ENCODE measurements at places on chromosomes 16 and 17. TPM values are rescaled to one million over a fixed set of nuclear protein-coding genes. Genes with fewer than 3 reads are reported as not detected.

The ZSCAN10 gene
- not detected for total RNA-seq

The SERPINF2 gene
- 48.9 TPM for total RNA-seq

The CD300LF gene
- total RNA-seq, result not detected

The CA4 gene
- not detected for total RNA-seq

The C1QL1 gene
- 2.2 TPM for total RNA-seq

The ALOX12B gene
- 0.25 TPM for total RNA-seq

The OR3A3 gene
- not detected for total RNA-seq

The KRT40 gene
- total RNA-seq, result not detected

The ZDHHC1 gene
- 9.6 TPM for total RNA-seq

The KRTAP4-4 gene
- total RNA-seq, result not detected

The CCL13 gene
- total RNA-seq, result not detected

The SLC16A6 gene
- not detected for total RNA-seq

The KCNG4 gene
- not detected for total RNA-seq

The NAE1 gene
- 58.3 TPM for total RNA-seq

The VTN gene
- 0.13 TPM for total RNA-seq

The KRTAP4-6 gene
- not detected for total RNA-seq

The TPSAB1 gene
- not detected for total RNA-seq

The LPO gene
- total RNA-seq, result not detected

The KRT20 gene
- total RNA-seq, result under 0.01 TPM

The REXO5 gene
- total RNA-seq, result 4.9 TPM

The RPGRIP1L gene
- 4.9 TPM for total RNA-seq

The KRTAP9-2 gene
- not detected for total RNA-seq

The BCAR1 gene
- 190 TPM for total RNA-seq

The MPP3 gene
- 6.0 TPM for total RNA-seq

The ARSG gene
- total RNA-seq, result 1.3 TPM

The SPATA32 gene
- total RNA-seq, result not detected

The APOBR gene
- total RNA-seq, result not detected

The RNF222 gene
- not detected for total RNA-seq

The PNPO gene
- total RNA-seq, result 23.1 TPM

The DNAAF8 gene
- total RNA-seq, result 0.81 TPM

The WDR59 gene
- total RNA-seq, result 11.9 TPM

The KCTD19 gene
- 0.16 TPM for total RNA-seq

The CFAP97D1 gene
- total RNA-seq, result not detected

The ASB16 gene
- 0.51 TPM for total RNA-seq

The RGS9 gene
- total RNA-seq, result 1.6 TPM

The TRIM25 gene
- 26.9 TPM for total RNA-seq

The CCL7 gene
- total RNA-seq, result not detected

The KCTD2 gene
- 14.3 TPM for total RNA-seq

The SMPD3 gene
- under 0.01 TPM for total RNA-seq

The CD300E gene
- not detected for total RNA-seq

The CALB2 gene
- not detected for total RNA-seq

The HBA1 gene
- not detected for total RNA-seq
